WERI-Rb-1 (cell line): ENCODE measurements at places on chromosomes 2 and 18.

GRCh38 chr18:63585988-63586387, 1.2 kb upstream of the SERPINB13 start:
- no peak for DNase-seq

GRCh38 chr18:78106946-78107345, 857.3 kb downstream of the GALR1 start:
- DNase-seq = no peak

DNA sequence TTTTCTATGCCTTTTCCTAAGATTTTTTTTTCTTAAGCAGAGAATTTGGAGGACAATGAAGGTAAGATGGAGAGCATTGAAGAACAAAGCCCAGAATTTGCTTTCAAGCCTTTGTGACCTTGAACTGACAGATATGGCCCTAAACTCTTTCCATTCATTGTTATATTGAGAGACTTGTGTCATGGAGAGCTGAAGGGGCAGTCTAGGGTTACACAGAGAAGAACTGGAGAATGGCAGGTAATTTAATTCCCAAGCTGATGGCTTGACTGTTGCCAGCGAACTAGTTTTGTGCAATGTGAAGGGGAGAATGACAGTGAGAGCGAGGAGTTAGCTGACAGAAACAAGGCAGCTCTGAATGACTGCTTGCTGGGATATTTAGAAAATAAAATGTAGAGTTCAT, 1344.2 kb downstream of the LRP1B start:
- DNase-seq = no peak

DNA sequence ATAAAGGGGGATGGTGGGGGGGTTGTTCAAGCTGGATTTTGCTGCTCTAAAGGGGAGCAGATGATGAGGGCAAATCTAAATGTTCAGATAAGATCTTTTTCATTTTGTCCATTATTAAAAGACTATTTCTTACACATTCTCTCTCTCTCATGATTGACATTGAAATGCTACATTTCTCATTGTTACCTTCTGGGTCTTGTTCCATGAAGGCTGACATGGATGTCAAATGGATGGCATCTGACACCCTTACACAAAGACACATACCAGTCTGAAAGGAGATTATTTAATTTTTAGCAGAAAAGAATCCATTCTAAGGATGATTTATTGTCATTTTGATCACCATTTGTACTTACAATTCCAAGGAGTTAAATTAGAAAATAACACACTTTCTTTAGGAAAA, 11.1 kb downstream of the FZD7 start:
- no peak for DNase-seq

DNA sequence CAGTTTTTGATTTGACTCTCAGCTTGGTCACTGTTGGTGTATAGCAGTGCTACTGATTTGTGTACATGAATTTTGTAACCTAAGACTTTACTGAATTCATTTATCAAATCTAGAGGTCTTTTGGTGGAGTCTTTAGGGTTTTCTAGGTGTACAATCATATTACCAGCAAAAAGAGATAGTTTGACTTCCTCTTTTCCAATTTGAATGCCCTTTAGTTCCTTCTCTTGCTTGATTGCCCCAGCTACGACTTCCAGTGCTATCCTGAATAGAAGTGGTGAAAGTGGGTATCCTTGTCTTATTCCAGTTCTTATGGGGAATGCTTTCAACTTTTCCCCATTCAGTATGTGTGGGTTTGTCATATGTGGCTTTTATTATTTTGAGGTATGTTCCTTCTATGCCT, 312.9 kb upstream of the REV1 start:
- no peak for DNase-seq
